ENCODE measurements at places on chromosomes 1 and 21. TPM values are rescaled to one million over a fixed set of nuclear protein-coding genes. Genes with fewer than 3 reads are reported as not detected.
A peak's percentile ranks its signal among the peaks of the same experiment; 100 is the strongest.

- H3K4me1 ChIP-seq = peaks cover 19% of the 10 kb centered on the region
- H3K4me3 ChIP-seq = no peak overlapping the region
- no peak for DNase-seq
- no peak overlapping the region for H3K27ac ChIP-seq
Measured at GRCh38 chr1:3404301-3404700, 50.2 kb upstream of the ARHGEF16 start.

GRCh38 chr21:42627527-42628289, 25.7 kb upstream of the PDE9A start:
- H3K4me3 ChIP-seq = no peak overlapping the region
- no peaks in the 10 kb centered on the region for H3K27me3 ChIP-seq
- no peaks in the 10 kb centered on the region for H3K36me3 ChIP-seq

- H3K27ac ChIP-seq = no peak overlapping the region
- H3K4me3 ChIP-seq = no peak overlapping the region
- peaks cover 61% of the 10 kb centered on the region for H3K36me3 ChIP-seq
Measured at GRCh38 chr1:160228431-160228830, 23.2 kb downstream of the PEA15 start.

DNA sequence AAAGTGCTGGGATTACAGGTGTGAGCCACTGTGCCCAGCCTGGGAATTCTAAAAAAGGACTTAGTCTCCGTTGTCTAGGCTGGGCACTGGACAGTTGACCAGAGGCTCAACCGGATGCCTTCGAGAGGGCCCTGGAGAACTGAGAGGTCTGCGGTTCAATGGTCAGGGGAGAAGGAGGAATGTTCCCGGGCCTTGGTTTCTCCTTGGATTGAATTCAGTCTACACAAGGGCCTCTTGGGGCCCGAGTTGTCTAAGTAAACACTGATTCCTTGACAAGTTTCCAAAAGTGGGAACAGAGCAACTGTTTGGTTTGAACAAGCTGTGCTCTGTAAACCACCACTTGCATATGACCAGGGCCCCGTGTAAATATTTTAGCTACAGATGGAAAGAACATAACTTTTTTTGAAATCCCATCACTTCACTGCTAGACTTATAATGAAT, 29.1 kb upstream of the CAPZB start:
- H3K27ac ChIP-seq = peak overlapping the region; percentile 68
- no peaks in the 10 kb centered on the region for H3K27me3 ChIP-seq
- peaks cover 28% of the 10 kb centered on the region for H3K4me1 ChIP-seq
- DNase-seq = no peak
- H3K4me3 ChIP-seq = no peak overlapping the region
- H3K36me3 ChIP-seq = no peaks in the 10 kb centered on the region

The S100A4 gene
- 268 TPM for total RNA-seq

The LPAR3 gene
- total RNA-seq = 0.33 TPM

The TRAF3IP3 gene
- 4.3 TPM for total RNA-seq

The CRYAA gene
- total RNA-seq = not detected

Measured in esophagus muscularis mucosa (tissue), 4 donors.